ENCODE measurements at places on chromosomes 11 and 22. TPM values are rescaled to one million over a fixed set of nuclear protein-coding genes. Genes with fewer than 3 reads are reported as not detected.

Gene SNX32
- not detected for total RNA-seq

Gene RIN1
- total RNA-seq: 36.4 TPM

Gene MUC2
- total RNA-seq: 0.11 TPM

Gene LRRC74B
- not detected for total RNA-seq

Gene HORMAD2
- not detected for total RNA-seq

Gene CABP4
- not detected for total RNA-seq

Gene POU2AF2
- not detected for total RNA-seq

Gene SLCO2B1
- total RNA-seq: 4.5 TPM

Gene COMT
- total RNA-seq: 166 TPM

Gene SLC22A9
- total RNA-seq: not detected

Gene TTC12
- total RNA-seq: 4.6 TPM

Gene C1QTNF4
- total RNA-seq: not detected

Gene ANGPTL5
- 0.09 TPM for total RNA-seq

Gene C11orf52
- not detected for total RNA-seq

Gene TSGA10IP
- not detected for total RNA-seq

Gene ZFTA
- 4.1 TPM for total RNA-seq

Gene TMEM151A
- 4.0 TPM for total RNA-seq

Gene PRODH
- total RNA-seq: 0.89 TPM

Gene RIMBP3B
- total RNA-seq: 0.24 TPM

Gene RAB38
- 0.81 TPM for total RNA-seq

Gene PPP2R5B
- total RNA-seq: 5.1 TPM

Gene MMP11
- total RNA-seq: 0.36 TPM

Gene CHCHD10
- total RNA-seq: 188 TPM

Gene MAML2
- 4.0 TPM for total RNA-seq

Gene SULT4A1
- total RNA-seq: not detected

Gene OR5AR1
- total RNA-seq: not detected

Gene VPREB1
- not detected for total RNA-seq

Gene KDM4E
- not detected for total RNA-seq

Gene GRAMD4
- 23.9 TPM for total RNA-seq

Gene SMC1B
- total RNA-seq: 0.03 TPM

Gene HIC2
- total RNA-seq: 2.4 TPM

Gene LRRN4CL
- total RNA-seq: 0.12 TPM

Gene BCO2
- total RNA-seq: 0.89 TPM

Gene SOX10
- total RNA-seq: not detected

Gene CREB3L1
- total RNA-seq: 5.5 TPM

Gene GLYAT
- not detected for total RNA-seq

Gene NNMT
- 379 TPM for total RNA-seq

Gene GLYATL2
- total RNA-seq: not detected

Gene GAL
- 17.0 TPM for total RNA-seq

Gene TRMU
- 34.6 TPM for total RNA-seq

Gene UBQLNL
- not detected for total RNA-seq

Gene CPT1A
- 28.3 TPM for total RNA-seq

Gene INPP5J
- 0.53 TPM for total RNA-seq

Data from A549 treated with GW870086 at 1 μM for 4 hours (cell line).